ENCODE measurements at places on chromosomes 7 and 10. TPM values are rescaled to one million over a fixed set of nuclear protein-coding genes. Genes with fewer than 3 reads are reported as not detected.

Gene SPDYE1
- 0.11 TPM for polyA plus RNA-seq

Gene GTF2I
- 61.8 TPM for polyA plus RNA-seq

Gene WIPF3
- 2.4 TPM for polyA plus RNA-seq

Gene HOXA13
- polyA plus RNA-seq: not detected

Gene UPK3B
- not detected for polyA plus RNA-seq

Gene C7orf57
- 0.41 TPM for polyA plus RNA-seq

Gene BTBD16
- not detected for polyA plus RNA-seq

Gene NET1
- 5.5 TPM for polyA plus RNA-seq

Gene ADAM12
- polyA plus RNA-seq: 1.7 TPM

Gene CPA2
- not detected for polyA plus RNA-seq

Gene TRPV6
- 2.3 TPM for polyA plus RNA-seq

Gene DBF4
- polyA plus RNA-seq: 6.5 TPM

Gene PNLIP
- polyA plus RNA-seq: not detected

Gene AIFM2
- polyA plus RNA-seq: 1.5 TPM

Gene CCDC7
- 13.4 TPM for polyA plus RNA-seq

Gene MSMB
- polyA plus RNA-seq: not detected

Gene PTPN20
- 30.1 TPM for polyA plus RNA-seq

Gene C10orf105
- polyA plus RNA-seq: not detected

Gene TDRD1
- polyA plus RNA-seq: 3.0 TPM

Gene ZNF273
- polyA plus RNA-seq: 5.7 TPM

Gene NAT16
- polyA plus RNA-seq: not detected

Gene C10orf67
- polyA plus RNA-seq: not detected

Gene NUDT1
- 5.1 TPM for polyA plus RNA-seq

Gene COL26A1
- 1.7 TPM for polyA plus RNA-seq

Gene SLC16A9
- 1.8 TPM for polyA plus RNA-seq

Gene SAP25
- not detected for polyA plus RNA-seq

Gene ANKRD22
- polyA plus RNA-seq: not detected

Gene MET
- 2.1 TPM for polyA plus RNA-seq

Gene FAM25A
- polyA plus RNA-seq: not detected

Gene ENTPD1
- polyA plus RNA-seq: 4.6 TPM

Gene CTAGE4
- not detected for polyA plus RNA-seq

Gene CYP2C19
- 0.94 TPM for polyA plus RNA-seq

Gene CFTR
- 1.6 TPM for polyA plus RNA-seq

Gene RAPGEF5
- 16.7 TPM for polyA plus RNA-seq

Gene FBXO24
- not detected for polyA plus RNA-seq

Gene ANKRD7
- 5.8 TPM for polyA plus RNA-seq

Gene GGCT
- polyA plus RNA-seq: 47.5 TPM

Gene OR2A5
- not detected for polyA plus RNA-seq

Gene PODXL
- polyA plus RNA-seq: 1.9 TPM

Gene ARMS2
- polyA plus RNA-seq: not detected

Gene MDFIC
- 13.4 TPM for polyA plus RNA-seq

Gene IDI2
- not detected for polyA plus RNA-seq

Measured in Purkinje cell (primary cell).